Anterior cingulate cortex (tissue), 58 donors: ENCODE measurements at places on chromosomes 6 and 20.

GRCh38 chr20:9831032-9831431 lies 7.8 kb downstream of the PAK5 start:
- DNase-seq, result no peak

- DNase-seq, result no peak
Measured at GRCh38 chr6:125818225-125818657, 27.5 kb downstream of the NCOA7 start.

DNA sequence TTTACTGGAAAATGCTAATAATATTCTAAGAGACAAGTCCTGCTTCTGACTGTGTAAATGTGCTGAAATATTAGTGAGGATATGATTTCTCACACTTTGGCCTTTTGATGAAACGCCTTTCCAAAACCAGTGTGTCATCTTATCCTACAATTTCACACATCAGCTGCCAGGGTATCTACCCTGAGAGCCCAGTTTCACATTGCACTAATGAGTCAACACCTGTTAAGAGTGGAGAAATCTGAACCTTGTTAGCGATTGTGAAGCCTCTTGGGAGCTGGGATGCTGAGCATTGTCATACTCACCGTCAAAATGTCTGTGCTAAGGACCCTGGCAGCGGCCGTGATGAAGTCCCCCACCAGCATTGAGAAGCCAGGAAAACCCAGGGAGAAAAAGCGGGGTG lies 166.0 kb downstream of the RALGAPA2 start:
- DNase-seq, result no peak

GRCh38 chr20:11546939-11547338 lies 370.8 kb upstream of the BTBD3 start:
- DNase-seq, result no peak

GRCh38 chr6:82022614-82023129 lies 224.9 kb downstream of the IBTK start:
- DNase-seq, result no peak

DNA sequence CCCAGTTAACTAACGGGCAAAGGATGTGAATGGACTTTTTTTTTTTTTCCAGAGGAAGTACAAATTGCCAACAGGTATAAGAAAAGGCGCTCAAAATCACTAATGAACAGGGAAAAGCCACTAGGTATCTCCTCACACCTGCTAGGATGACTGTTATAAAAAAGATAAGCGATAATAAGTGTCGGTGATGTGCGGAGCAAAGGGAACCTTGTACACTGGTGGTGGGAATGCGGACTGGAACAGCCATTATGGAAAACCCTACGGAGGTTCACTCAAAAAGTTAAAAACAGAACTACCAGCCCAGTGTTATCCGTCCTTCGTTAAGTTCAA lies 787 bp upstream of the RAB32 start:
- DNase-seq, result no peak

DNA sequence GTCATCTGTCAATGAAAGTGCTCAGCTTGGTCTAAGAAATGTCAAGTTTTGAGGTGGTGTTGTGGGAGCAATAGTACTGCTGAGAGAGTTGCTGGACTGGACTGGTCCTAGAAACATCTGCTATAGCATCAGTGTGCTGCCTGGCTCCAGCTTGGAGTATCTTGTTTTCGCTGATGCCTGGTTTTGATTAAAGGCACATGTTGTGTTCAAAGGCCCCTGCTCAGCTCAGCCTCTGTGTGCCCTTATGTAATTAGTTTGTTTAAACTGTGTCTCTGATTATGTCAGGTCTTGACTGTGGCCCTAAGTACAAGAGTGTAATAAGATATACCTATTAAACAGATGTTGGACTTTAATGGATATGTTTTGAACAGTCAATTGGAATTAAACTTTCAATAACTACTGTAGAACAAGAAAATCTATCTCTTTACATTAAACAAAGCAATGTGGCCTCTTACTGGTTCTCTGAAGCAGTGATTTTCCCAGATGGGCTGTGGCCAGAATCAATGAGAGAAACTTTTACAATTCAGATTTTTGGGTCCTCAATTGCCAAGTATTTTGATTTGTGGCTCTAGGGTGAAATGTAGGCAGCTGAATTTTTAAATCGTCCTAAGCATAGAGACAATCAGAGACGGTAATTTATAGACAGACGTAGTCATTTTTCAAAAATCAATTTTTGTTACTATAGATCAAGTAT lies 668.2 kb downstream of the DHX35 start:
- DNase-seq, result no peak

DNA sequence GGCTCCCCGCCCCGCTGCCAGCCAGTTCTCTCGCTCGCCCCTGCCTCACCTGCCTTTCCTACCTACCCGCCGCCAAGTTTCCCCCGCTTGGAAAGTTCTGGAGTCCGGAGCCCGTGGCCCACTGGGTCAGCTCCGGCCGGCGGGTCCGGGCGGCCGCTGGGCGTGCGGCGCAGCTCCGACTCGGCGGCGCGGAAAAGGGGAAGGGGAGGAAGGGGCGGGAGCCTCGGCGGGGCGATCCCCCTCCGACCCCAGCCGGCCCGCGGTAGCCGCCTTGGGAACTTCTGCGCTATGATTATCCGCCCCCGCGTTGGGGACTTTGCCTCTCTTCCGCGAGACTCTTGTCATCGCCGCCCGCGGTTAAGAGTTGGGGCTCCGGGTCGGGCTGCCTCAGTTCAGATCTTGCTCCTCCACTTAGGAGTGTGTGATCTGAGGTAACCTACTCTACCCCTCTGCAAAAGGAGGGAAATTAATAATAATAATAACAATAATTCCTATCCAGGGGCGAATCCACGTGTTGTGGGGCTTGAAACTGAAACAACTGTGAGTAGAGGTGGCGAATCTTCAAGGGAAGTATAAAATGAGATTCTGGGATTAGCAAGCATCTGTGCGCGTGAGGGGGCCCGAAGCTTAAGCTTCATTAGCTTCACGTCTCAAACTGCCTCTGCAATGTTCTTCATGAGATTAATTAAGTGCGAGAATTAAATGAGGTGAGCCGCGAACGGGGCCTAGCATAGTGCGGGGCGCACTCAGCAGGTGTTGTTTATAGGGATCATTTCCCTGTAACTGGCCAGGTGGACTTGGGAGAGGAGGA lies 30.8 kb downstream of the SF3B5 start:
- no peak for DNase-seq

DNA sequence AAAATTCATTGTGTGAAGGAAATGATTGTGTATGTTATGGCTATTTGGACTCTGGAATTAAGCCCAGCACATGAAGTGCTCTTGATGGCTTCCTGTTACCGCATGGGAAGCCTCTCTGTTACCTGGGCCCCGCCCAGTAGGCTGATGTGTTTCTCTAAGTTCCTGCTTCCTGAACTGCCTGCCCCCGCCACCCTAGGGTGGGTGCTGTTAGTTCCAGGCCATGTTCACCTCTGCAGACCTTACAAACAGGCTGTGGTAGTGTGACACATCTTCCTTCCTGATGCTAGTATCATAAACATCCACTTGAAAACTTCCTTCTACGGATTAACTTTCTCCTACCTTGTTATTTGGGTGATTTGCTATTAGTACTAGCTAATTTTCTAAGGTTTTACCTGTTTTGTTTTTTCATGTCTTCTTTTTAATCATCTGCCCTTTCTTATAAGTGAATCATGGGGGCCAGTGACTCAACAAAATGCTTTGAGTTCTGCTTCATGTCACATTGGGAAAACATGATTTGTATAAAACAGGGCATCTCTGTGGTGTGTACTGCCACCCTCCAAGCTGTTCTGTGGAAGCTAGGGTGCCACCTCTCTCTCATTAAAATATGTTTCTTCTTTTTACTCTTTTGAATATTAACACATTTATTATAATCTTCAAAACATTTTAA lies 40.6 kb downstream of the SH3BGRL2 start:
- DNase-seq, result no peak
